ENCODE measurements at places on chromosomes 6 and 20.

DNA sequence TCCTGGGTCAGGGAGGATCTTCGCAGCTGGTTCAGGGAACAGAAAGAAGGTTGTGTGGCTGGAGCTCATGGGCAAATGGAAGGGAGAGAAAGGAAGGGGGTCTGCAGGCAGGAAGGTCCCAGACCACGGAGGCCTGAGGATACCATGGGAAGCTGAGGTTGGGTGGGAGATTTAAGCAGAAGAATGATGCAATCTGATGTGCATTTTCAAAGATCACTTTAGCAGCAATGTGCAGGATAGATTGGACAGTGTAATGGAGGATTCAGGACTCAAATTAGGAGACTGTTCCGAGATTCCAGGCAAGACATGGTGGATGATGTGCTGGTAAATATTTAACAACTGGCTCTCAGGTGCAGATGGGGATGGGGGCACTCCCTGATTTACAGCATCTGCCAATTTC, 5.8 kb upstream of the RRBP1 start:
- no peak for DNase-seq

- DNase-seq = no peak
Measured at GRCh38 chr6:33199687-33200218, 712 bp downstream of the RXRB start.

DNA sequence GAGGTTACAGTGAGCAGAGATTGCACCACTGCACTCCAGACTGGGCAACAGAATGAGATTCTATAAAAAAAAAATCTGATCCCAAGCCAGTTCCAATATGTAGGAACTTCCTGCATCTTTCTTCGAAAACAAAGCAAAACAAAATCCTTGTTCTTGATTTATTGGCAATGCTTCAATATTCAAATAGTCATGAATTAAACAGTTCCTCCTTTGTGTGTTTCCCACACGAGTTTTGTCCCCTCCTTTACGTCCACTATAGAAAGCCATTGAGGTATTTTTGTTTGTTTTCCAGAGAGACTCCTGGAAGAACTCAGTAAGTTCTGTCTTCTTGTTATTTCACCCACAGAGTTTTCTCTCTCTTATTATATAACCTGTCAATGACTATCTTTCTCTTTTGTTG, 7.6 kb downstream of the BTN1A1 start:
- DNase-seq = no peak

DNA sequence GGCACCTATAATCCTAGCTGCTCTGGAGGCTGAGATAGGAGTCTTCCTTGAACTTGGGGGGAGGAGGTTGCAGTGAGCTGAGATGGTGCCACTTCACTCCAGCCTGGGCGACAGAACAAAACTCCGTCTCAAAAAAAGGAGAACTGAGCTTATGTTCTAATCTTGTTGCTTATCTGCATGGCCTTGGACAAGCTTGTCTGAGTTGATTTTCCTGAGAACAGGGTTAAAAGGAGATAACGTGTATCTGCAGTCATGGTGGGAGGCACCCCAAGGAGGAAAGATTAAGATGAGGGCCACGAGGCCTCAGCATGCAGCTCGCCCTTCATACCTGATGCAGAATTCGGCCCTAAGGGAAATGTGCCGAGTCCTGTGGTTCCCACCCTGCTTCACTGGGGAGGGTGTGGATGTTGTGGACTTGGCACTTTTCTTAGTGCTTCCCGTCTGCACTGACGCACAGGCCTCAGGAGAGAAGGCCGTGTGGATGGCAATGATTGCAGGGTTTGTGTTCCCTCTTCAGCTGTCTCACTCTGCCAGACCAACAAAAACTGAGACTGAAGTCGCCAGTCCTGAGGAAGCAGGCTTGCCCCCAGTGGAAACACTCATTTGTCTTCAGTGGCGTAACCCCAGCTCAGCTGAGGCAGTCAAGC, 56.3 kb downstream of the EZR start:
- no peak for DNase-seq

GRCh38 chr6:2196079-2196679, 49.2 kb downstream of the GMDS start:
- DNase-seq = no peak

- no peak for DNase-seq
Measured at GRCh38 chr6:87214831-87215230, 59.5 kb downstream of the ZNF292 start.

GRCh38 chr20:43710370-43711044, 16.3 kb downstream of the GTSF1L start:
- DNase-seq = no peak

DNA sequence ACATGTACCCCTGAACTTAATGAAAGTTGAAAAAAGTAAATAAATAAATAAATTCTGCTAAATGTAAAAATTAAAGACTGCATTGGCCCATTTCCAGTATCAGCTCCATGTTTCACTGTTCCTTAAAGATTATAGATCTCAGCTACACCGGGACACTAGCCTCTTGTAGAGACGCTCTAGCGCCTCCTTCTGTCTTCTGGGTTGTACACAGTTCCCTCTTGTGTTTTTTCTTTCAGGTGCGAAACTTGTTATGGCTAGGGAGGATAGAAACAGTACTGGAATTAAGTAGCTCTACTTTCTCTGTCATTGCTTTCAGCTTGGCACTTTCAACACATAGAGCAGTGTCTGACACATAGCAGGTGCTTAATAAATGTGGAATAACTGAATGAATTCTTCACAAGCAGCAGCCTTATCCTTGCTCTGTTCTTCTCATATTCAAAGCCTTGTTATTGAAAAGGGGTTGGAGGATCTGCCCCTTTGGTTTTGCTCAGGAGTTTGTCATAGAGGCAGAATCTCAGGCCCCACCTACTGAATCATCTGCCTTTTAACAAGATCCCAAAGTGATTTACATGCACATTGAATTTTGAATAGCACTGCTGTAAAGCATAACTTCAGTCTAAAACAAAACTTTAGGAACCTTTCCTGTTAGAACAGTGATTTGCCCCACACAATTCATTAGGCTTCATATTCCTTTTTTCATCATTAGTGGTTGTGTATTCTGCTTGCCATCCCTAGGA, 92.3 kb downstream of the FIG4 start:
- DNase-seq = no peak

DNA sequence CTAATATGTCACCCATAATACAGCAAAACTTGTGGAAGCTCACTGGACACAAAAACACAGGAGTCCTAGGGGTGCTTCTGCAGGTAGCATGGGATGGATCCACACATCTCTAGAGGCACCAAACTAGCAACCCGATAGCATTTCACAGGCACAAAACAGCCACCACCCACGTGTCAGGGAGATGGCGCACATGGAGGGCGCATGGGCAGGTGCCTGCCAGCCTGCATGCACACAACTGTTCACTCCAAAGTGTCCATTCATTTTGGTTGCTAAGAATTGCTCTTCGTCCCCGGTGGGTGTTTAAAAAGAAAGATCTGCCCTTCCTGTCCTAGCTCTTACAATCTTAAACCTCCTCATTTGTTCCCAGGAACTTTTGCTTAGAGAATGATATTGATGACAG, 171.3 kb downstream of the SYNDIG1 start:
- no peak for DNase-seq

DNA sequence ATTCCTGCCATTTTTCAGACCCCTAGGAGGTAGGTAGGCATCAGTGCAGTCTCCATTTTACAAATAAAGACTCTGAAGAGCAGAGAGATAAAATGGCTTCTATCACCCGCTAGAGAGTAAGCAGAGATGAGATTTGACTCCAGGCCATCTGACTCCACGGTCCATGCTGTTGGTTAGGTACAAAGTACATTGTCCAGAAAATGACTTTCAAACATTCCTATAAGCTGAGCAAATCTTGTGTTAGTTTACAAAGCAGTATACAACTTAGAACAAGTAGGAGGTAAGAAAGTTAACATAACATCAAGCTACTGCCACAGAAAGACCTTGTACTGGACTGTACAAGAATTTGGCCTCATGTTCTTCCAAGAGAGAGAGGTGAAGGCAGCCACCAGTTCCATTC, 14.9 kb downstream of the BTN1A1 start:
- no peak for DNase-seq

DNA sequence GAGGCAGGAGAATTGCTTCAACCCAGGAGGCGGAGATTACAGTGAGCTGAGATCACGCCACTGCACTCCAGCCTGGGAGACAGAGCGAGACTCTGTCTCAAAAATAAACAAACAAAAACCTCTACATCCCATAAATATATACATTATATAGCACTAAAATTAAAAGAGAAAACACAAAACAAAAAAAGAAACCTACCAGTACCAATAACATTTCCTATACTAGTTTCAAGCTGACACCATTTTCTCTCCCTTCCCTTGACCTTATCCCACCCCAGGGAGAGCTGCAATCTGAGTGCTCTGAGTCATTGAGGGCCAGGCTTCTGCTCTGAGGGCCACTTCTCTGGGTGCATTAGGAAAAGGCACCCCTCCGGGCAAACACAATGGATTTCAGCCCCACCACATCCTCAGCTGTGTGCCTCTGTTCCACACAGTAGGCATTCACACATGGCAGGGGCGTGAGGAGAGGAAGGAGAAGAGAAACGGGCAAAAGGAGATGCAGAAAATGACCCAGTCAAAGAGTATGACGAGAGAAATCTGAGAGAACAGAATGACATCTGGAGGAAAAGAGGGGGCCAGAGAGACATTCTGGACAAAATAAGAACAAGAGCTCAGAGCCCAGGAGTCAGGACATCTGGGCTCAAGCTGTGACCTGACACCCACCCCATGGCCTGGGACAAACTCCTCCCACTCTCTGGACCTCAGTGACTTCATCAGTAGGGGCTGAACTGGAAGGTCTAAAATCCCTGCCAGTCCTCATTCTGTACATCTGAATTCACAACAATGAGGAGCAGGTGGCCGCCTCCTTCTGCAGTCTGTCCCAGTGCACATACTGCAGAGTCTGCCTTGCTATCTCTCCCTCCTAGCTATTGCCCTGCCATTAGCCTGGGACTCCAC, 18.2 kb downstream of the TRIM26 start:
- no peak for DNase-seq

DNA sequence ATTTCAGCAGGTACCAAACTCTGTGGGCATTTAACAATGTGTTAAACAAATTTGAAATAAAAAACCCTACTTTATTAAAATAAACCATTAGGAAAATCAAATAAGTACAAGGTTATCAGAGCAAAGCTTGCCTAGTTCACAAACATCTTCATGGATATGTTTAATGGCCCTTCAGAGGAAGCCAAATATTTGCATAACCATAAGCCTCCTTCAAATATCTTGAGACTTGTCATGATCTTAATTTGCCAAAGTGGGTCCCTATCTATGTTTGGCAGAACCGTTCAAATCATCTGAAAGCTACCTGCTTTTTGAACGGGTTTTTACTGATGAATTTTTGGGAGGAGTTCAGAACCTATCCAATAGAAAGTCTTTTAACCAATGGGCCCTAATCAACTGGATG, 176.3 kb downstream of the BACH2 start:
- no peak for DNase-seq

GRCh38 chr20:11686195-11686594, 231.5 kb upstream of the BTBD3 start:
- DNase-seq = no peak

DNA sequence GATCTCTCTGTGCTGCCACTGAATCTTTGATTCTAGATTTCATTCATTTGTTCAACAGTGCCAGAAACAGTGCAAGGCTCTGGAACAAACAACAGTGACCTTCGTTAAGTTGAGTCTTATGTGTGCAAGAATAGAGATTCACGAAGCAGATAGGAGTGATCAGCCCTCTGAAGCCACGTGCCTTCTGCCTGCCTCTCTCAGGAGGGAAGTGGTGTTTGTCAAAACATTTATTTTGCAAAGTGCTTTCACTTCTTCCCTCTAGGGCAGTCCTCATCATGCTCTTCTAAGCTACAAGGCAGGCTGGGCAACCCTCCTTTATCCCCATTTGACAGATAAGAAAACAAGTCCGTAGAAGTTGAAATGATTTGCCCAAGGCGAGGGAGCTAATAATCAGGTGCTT, 204.3 kb downstream of the TFAP2C start:
- no peak for DNase-seq

DNA sequence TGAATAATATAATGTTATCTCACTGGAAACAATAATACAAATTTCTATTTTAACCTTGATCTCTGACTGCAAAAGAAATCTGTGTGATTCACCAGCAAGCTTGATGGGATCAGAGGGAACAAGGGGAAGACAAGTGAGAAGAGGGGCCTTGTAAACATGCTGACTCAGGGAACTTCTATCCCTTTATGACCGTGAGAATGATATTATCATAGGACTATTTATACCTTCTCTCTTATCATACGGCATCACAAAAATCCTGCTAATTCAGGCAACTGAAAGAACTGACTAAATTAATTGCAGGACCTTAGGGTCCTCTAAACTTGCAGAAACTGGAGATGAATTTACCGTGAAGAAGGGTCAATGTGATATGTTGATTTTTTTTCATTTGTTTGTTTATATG, 173.3 kb downstream of the PTPRK start:
- no peak for DNase-seq

GRCh38 chr6:157244175-157244574, 79.1 kb downstream of the TMEM242 start:
- DNase-seq = no peak

- no peak for DNase-seq
Measured at GRCh38 chr6:158049055-158050028, 67.7 kb downstream of the SYNJ2 start.

DNA sequence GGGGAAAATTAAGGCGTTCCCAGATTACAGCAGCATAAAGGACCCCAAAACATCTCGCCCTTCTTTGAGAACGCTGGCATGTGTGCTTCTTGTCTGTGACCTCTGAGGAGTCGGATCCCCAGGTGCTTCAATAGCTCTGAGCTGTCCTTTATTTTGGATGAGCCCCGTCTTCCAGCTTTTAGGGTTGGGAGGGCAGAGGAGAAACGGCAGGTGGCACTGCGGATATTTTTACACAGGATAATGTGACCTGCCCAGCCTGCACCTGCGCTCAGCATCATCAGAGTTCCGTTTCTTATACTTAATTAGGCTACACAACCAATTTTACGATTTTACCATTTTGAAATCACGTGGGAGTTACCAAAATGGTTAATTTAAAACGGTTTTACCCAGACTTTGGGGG, 147.7 kb upstream of the RPS6KA2 start:
- no peak for DNase-seq

- DNase-seq = no peak
Measured at GRCh38 chr20:40773376-40773775, 84.3 kb upstream of the MAFB start.

DNA sequence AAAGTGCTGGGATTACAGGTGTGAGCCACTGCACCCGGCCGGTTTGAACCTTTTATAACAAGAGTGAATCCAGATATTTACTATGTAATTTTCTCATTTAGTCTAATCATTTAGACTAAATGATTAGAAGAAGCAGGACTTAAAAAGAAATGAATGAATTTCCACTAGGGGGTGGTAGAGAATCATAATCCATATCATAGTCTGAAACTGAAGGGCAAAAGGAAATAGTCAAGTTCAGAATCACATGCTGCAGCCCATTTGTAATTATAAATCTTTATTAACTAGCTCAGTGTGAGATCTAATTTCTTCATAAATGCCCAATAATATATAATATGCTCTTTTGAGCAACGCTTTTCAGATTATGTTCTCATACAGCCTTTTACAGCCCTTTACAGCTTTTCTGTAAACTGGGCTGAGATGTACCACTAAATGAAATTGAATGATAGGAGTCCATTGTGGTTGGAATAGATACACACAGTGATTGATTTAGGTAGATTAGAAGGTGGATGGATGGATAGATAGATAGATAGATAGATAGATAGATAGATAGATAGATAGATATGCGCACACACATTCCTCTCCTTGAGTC, 31.8 kb downstream of the PSMB9 start:
- no peak for DNase-seq

- DNase-seq = no peak
Measured at GRCh38 chr20:62507323-62507722, 31.5 kb upstream of the GATA5 start.

- no peak for DNase-seq
Measured at GRCh38 chr20:34712525-34713192, 8.5 kb downstream of the TP53INP2 start.

Data from HS-27A (cell line).